ENCODE measurements at places on chromosomes 5 and 9.

- DNase-seq, result no peak
Measured at GRCh38 chr5:136992796-136993489, 506.2 kb downstream of the SPOCK1 start.

DNA sequence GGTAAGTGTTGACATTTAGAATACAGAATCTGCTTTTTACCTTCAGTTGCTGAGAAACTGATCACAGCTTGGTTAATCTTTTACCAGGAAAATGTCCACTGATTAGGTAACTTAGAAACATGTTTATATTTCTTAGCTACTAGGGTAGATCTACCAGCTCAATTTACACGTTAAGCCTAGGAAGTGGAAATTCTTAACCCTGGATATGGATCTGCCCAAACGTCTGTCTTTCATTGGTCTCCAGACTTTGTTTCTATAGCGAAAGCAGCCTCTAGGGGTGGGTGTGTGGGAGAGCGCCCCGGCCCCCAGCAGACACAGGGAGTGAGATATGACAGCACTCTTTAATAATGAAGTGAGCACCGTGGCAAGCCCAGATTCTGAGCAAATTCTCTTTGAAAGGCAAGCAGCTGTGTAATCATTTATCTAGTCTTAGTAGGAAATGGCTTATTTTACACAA, 141.6 kb upstream of the ZNF608 start:
- DNase-seq, result no peak

- no peak for DNase-seq
Measured at GRCh38 chr5:135013947-135014570, 20.0 kb downstream of the PITX1 start.

- DNase-seq, result no peak
Measured at GRCh38 chr5:19233573-19233972, 754.4 kb downstream of the CDH18 start.

DNA sequence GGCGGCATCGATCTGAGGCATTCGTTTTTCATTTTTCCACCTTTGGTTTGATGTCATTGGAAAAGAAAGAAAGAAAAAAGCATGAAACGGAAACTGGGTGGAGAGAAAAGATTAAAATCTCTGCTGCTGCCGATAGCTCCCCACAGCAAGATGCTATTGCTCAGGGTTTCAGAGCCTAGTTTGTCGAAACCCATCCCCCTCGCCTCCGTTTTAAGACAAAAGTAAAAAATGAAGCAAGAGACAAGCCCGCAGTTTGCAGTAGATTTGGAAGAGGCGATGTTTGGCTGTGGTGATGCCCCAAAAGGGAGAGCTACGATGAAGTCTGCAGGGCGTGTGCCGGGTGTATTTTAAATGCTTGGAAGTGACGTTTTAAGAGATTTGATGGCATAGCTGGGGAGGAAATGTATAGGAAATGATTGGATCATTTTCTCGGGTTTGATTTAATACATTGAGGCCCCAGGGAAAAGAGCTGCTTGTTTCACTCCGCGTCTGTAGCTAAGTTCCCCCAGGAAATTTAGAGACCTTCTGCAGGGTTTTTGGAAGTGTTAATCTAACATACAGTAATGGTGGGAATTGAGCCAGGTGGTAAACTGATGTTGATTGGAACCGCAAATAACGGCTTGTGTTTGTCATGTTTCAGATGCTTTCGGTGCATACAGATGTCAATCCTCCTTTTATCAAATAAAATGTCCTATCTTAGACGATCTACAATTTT, 909 bp downstream of the NDFIP1 start:
- DNase-seq, result no peak

- no peak for DNase-seq
Measured at GRCh38 chr9:6150483-6150882, 65.1 kb upstream of the IL33 start.

DNA sequence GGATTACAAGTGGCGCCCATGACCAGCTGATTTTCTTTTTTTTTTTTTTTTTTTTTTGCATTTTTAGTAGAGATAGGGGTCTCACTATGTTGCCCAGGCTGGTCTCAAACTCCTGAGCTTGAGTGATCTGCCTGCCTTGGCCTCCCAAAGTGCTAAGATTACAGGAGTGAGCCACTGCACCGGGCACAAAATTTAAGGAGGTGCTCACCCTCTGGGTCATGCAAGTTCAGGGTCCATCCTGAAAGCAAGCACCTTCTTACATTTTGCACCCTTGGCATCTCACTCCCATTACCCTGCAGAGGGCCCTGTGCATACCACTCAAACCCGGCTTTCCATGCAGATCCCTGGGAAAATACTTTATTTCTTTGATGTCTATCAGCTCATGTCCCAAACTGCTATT, 95.6 kb upstream of the ADRA1B start:
- DNase-seq, result no peak

GRCh38 chr9:99073985-99074901, 30.7 kb upstream of the TGFBR1 start:
- no peak for DNase-seq

DNA sequence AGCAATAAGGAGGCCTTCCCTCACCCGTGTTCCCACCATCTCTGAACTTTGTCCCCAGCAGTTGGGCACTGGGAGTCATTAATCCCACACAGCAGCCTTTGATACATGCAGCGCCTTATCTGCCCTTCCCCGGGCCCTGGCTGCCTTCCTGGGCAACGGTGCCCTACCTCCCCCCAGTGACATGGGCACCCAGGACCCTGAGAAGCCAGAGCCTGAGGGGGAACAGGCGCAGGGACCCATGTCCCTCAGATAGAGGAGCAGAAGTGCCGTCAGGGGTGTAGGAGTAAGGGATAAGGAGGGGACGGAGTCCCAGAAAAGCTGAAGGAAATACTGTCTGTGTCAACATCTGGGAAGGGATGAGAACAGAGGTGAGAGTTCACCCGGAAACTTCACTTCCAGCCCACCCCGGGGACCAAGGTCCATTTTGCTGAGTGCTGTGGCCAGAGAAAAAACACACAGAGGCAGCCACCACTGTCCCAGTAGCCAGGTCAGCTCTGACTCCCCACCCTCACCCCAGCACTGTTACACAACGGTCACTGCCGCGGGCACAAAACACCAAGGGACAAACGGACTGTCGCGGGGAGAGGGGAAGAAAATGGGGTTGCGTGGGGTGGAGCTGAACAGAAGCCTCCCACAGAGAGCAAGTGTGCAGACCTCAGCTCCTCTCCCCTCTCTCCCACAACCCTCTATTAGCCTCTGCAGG, 3.8 kb downstream of the PCDH1 start:
- no peak for DNase-seq

GRCh38 chr5:168740811-168741213, 161.6 kb upstream of the PANK3 start:
- DNase-seq, result no peak

DNA sequence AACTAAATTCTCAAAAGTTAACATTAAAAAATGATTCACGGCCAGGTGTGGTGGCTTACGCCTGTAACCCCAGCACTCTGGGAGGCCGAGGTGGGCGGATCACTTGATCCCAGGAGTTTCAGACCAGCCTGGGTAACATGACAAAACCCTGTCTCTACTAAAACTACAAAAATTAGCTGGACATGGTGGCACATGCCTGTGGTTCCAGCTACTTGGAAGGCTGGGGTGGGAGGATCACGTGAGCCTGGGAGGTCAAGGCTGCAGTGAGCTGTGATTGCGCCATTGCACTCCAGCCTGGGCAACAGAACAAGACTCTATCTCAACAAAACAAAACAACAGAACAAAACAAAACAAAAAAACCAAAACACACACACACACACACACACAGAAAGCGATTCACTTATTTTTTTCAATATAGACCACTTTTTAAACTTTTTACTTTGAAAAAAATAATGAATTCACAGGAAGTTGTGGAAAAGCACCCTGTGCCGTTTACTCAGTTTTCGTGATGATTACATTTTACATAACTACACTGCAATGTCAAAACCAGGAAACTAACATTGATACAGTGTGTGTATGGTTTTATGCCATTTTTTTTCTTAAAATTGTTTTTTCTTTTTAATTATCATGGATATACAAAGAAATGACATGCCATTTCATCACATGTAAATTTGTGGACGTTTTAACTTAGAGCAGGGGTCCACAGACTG, 73.7 kb downstream of the TENT4A start:
- no peak for DNase-seq

- no peak for DNase-seq
Measured at GRCh38 chr5:138349852-138350562, 2.5 kb upstream of the KDM3B start.

DNA sequence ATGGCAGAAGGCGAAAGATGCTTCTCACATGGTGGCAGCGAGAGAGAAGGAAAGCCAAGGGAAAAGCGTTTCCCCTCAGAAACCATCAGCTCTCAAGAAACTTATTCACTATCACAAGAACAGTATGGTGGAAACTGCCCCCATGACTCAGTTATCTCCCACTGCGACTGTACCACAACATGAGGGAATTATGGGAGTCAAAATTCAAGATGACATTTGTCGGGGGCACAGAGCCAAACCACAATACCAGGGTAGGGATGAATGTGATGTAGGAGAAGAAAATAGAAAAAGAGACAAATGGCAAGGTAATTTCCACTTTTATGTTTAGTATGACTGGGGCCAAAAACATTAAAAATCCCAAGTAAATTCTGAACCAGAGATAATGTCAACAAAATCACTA, 216.8 kb downstream of the TRIM36 start:
- no peak for DNase-seq

DNA sequence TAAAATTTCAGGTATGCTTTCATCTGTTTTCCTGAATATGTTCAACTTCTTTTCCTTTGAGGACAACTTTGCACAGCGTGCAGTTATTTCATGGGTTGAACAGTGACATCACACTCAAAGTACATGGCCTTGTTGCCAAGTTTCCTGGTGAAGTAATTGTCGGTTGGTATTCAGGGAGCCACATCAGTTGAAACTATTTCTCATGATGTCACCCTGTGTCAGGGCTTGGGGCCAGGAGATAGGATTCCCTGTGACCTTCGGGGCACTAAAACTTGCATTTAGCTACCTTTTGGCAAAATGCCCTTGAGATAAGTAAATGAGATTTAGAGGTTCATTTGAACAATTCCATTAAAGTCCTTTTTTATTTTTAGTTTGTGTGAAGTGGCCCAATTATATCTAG, 383.9 kb downstream of the SH3GL2 start:
- no peak for DNase-seq

- DNase-seq, result no peak
Measured at GRCh38 chr9:77838986-77839385, 190.9 kb upstream of the GNA14 start.

All from NCI-H1436 (cell line).